NCI-H1694 (cell line): ENCODE measurements at places on chromosomes 6 and 20.

- DNase-seq = no peak
These were observed 66.4 kb downstream of the AFDN start for GRCh38 chr6:167892835-167893815.

GRCh38 chr6:125904871-125905270 lies 51.7 kb upstream of the HINT3 start:
- DNase-seq = no peak

- no peak for DNase-seq
These were observed 41.2 kb upstream of the IRF4 start for GRCh38 chr6:350371-350770.

GRCh38 chr6:72461144-72461543 lies 160.7 kb upstream of the KCNQ5 start:
- no peak for DNase-seq

DNA sequence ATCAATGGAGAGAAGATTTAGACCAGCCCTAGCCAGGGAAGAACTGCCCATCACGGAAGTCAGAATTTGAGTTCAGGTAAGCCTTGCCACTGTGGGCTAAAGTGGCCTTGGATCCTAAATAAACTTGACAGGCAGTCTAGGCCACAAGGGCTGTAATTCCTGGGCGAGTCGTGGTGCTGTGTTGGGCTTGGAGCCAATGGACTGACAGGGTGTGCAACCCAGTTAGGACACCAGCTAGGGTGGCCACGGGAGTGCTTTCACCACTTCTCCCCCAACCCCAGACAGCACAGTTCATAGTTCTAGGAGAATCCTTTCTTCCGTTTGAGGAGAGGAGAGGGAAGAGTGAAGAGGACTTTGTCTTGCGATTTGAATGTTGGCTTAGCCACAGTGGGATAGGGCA lies 422.4 kb downstream of the DOK5 start:
- DNase-seq = no peak

DNA sequence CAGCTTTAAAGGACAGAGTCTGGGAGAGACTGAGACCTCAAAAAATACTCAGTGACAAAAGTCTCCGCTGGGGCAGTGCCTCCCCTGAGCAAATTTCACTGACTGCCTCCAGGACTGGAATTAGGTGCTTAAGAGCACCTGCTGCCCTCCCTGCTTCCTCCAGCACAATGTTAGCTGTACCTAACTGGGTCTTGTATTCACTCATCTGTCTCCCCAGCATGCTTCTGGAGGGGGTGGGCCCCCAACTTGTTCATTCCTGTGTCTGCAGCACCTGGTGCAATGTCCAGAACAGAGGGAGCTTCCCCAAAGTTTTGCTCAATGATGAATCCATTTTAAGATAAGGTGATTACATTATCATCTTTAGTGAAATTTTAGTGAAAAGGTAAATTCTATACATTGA lies 650.7 kb downstream of the KIF16B start:
- no peak for DNase-seq

- no peak for DNase-seq
These were observed 18.4 kb downstream of the DLL1 start for GRCh38 chr6:170272341-170273065.

GRCh38 chr6:33248643-33248931 lies 23.1 kb downstream of the VPS52 start:
- DNase-seq = peak; percentile 35

DNA sequence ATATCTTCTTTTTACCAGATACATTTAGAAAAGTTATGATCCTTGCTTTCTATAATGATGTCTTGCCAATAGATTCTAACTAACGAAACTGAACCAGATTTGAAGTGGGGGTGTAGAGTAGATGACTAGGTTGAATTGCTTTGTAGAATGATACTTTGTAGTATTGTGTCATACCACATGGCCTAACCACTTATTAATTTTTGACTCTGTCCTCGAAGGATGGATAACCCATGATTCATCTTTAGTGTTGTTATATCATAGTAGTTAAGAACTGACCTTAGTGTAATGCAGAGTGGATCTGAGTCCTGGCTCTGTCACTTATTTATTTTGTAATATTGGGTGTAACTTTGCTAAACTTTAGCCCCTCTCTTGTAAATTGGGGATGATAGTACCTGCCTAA lies 4.5 kb downstream of the PHF3 start:
- DNase-seq = no peak

DNA sequence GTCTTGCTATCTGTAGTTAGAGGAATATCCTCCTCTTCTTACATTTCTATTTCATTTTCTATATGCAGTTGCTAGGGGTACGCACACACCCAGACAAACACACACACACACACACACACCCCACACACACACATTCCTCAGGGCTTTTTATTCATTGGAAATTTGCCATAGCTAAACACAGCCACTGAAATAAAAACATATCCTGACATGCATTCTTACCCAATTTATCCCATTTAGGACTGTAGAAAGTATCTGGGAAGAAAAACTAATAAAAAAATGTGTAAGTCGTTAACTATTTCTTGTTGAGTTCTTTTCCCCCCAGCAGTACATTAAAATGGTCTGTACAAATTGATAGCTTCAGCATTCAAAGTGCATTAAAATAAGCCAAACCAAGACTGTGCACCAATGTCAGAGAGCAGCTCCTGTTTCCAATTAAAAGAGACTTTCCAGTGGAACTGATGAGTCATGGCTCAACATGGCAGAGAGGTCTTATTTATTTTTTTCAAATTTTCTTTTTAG lies 357.9 kb upstream of the AGPAT4 start:
- DNase-seq = no peak

GRCh38 chr6:150443621-150444020 lies 74.8 kb downstream of the IYD start:
- DNase-seq = no peak

DNA sequence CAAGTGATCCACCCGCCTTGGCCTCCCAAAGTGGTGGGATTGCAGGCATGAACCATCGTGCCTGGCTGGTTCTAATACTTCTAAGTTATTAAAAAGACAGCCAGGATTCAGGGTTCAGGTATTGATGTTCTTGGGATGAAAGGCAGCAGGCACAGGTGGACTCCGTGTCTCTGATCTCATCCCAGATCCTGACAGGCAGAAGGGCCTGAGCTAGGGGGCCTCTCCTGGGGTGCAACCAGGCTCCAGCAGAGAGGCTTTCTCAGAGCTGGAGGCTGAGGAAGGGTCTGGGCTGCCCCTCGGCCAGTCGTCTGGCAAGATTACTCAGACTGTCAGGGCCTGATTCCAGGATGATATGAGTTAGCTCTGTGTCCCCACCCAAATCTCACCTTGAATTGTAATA lies 106.3 kb downstream of the SCML4 start:
- no peak for DNase-seq

GRCh38 chr20:62395311-62396242 lies 8.7 kb downstream of the RPS21 start:
- no peak for DNase-seq

DNA sequence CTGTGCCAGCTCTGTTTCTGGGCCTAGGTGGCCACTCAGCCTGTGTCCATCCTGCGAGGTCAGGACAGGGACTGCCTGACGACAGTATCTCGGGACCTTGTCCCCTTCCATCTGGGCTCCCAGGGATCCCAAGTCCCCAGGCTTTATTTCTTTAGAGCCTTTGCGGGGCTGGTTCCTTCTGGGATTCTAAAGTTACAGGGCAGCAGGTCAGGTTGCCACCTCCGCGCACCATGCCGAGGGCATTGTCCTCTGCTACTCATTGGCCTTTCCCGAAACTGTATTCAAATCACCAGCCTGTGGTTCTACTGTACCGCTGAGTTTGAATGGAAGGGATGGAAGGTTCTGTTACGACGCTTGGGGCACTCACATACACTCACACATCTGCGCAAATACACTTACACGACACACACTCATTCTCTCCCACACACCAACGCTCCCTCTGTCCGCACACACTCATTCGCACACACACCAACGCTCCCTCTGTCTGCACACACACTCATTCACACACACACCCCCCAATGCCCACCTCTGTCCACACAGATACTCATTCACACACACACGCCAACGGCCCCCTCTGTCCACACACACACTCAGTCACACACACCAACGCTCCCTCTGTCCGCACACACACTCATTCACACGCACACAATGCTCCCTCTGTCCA lies 59.8 kb upstream of the THBS2 start:
- no peak for DNase-seq

- DNase-seq = no peak
These were observed 72.5 kb downstream of the TNFRSF21 start for GRCh38 chr6:47237196-47237595.

DNA sequence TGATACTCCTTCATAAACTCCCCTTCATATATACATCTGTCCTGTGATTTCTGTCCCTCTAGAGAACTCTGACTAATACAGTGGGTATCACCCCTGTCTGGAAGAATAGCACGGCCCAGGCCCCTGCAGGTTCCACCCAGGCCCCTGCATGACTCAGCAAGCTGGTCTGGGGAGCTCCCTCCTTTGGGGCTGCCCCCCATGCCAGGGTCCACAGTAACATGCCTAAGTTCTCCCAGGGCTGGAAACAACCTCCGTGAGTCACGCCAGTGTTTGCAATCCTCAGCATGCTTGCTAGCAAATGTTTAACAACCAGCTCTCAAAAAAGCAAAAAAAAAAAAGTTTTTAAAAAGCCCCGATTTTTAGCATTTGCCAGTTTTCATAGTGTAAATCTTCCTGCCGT lies 134.3 kb upstream of the CDH4 start:
- DNase-seq = no peak

- DNase-seq = no peak
These were observed 65.4 kb upstream of the BEND6 start for GRCh38 chr6:56889492-56889891.

DNA sequence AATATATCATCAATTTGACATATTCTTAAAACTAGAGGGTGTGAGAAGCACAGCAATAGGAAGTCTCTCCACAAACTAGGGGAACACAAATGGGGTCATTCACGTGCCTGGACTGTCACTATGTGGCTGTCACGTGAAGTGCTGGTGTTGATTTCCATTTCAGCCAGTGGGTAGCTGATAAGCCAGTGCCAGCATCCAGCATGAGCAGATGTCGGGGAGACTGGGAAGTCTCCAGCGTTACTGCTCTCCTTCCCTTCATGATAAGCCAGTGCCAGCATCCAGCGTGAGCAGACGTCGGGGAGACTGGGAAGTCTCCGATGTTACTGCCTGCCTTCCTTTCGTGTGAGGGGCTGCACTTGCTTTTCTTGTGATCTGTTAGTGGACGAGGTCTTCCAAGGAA lies 5.6 kb upstream of the SLC17A9 start:
- DNase-seq = no peak

DNA sequence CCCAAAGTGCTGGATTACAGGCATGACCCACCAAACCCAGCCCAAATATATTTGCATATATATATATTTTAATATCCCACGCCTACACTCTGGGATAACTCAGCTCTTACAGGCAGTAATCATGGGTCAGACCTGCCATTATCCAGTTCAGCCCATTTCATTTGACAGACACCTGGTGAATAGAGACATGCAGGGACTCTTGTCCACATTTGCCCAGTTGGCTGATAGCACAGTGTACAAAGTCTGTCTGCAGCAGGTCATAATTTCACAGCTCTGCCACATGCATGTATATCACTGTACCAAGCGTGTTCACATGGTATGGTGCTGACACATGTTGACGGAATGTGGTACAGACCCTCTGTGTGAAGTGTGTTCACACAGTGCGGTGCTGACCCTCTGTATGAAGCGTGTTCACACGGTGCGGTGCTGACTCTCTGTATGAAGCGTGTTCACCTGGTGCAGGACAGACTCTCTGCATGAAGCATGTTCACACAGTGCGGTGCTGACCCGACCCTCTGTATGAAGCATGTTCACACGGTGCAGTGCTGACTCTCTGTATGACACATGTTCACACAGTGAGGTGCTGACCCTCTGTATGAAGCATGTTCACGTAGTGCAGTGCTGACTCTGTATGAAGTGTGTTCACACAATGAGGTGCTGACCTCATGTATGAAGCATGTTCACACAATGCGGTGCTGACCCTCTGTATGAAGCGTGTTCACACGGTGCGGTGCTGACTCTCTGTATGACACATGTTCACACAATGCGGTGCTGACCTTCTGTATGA lies 10.3 kb upstream of the SERPINB1 start:
- no peak for DNase-seq

- DNase-seq = no peak
These were observed 10.2 kb downstream of the COL10A1 start for GRCh38 chr6:116115781-116116180.

- DNase-seq = no peak
These were observed 96.0 kb downstream of the JPH2 start for GRCh38 chr20:44091026-44091425.

- no peak for DNase-seq
These were observed 15.3 kb upstream of the SMLR1 start for GRCh38 chr6:130811932-130812331.

DNA sequence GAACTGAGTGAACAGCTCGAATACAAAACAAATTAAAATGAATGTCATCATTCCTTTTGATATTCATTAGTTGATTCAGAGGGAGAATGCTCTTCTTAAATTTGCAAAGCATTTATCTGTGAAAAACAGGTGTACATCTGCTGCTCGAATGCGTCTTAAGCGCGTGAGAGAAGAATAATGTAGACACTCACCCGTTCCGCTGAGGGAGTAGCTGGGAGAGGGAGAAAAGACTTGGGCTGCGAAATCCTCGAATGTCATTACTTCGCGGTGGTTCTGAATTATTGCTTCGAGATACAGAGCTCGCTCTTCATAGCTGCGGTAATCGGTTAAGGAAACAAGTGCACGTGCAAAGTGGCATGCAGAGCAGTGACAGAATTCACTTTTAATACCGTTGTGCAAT lies 43.9 kb downstream of the INSM1 start:
- no peak for DNase-seq

GRCh38 chr6:43582911-43583310 lies 6.9 kb downstream of the POLH start:
- DNase-seq = no peak

DNA sequence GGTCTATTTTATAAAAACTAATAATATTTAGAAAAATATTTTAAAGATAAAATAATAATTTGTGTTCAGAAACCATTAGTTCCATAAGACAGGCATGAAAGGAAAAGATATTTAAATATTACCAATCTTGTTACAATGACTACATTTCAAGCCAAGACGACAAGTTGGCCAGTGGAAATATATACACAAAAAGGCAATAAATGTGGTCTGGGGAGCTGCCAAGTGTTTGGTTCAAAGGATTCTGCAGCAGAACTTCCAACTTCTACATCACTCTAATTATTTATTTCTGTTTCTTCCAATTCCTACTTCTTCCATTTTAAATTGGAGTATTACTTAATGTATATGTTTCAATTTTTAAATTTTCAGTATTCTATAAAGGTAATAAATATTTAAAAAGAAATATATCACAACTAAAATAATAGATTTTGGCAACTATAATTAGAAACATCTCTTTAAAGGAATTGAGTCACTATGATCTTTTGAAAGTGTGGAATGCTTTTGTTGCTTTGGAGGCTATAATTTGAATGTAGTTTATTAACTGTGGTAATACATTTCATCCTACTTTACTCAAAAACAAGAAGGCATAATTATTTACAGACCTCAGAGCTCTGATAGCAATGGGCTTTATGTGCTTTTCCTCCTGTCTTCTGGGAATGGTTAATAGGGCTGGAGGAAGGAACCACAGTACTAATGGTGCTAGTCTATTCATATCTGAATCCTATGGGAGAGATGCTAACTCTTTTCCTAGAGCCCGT lies 129.7 kb upstream of the FAM184A start:
- no peak for DNase-seq

GRCh38 chr20:6877633-6878032 lies 110.1 kb downstream of the BMP2 start:
- no peak for DNase-seq
